ENCODE measurements at places on chromosomes 3 and 15.
A peak's percentile ranks its signal among the peaks of the same experiment; 100 is the strongest.

GRCh38 chr3:122794779-122795673 lies at the start of gene SLC49A4:
TSS of gene SLC49A4 (plus strand) at chr3:122795069. CDS start at chr3:122795193, 124 bp downstream.
- DNase-seq = peak; percentile 44

DNA sequence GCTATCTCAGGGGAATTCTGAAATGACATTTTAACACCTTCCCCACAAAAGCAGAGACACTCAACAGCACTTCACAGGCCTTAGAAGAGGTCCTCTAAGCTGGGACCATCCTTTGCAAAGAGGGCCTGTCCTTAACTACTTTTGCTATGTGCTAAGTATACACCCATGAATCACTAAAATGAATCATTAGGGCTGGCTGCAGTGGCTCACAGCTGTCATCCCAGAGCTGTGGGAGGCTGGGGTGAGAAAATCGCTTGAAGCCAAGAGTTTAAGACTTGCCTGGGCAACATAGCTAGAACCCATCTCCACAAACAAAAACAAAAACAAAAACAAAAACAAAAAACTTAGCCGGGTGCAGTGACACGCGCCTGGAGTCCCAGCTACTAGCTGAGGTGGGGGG lies 53.9 kb upstream of the MELTF start:
- DNase-seq = peak; percentile 37

DNA sequence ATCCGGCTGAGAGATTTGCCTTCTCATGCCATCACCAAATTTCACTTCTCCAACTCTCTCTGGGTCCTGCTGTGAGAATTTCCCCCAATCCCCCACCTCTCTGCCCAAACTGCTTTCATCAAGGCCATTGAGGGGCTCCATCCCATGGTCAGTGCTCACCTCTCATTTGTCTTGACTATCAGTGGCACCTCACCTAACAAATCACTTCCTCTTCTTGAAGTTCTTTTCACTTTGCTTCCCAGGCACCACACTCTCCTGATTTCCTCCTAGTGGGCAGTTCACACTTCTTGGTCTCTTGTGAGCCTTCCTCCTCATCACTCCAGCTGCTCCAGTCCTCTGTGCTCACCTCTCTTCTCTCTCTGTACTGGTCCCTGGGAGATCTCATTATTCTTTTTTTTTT lies 169.6 kb downstream of the OPA1 start:
- no peak for DNase-seq

GRCh38 chr3:10392244-10392643 lies 71.3 kb upstream of the SEC13 start:
- DNase-seq = no peak

DNA sequence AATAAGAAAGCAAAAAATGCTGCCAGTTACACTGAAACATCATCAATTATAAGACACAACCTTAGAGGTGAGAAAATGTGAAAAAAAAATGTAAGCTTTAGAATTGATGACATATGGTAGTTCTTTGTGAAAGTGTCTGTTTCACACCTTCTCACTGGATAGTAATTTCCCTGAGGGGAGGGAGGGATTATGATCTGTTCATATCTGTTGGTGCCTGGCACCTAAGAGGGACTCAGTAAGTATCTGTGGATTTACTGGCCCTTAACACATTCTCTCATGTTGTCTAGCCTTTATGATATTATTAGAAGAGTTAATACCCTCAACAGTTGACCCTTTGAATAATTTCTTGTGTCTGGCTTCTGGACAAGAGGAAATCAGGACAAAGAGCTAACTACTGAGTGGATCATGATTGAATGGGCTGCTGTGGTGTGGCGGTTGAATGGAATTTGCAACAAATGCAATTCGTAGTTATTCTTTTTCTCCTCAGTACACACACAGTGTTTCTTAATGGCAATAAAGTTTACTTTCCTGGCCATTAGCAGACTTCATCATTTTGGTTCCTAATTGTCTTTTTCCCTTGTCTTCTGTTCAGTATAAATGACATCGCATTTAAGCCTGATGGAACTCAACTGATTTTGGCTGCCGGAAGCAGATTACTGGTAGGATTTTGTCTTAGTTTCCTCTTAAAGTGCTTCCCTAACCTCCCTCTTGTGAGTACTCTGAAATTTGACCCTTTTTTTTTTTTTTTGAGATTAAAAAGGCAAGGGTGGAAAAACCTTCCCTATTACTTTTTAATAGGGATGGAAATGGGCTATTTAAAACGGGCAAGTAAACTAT lies 9.5 kb downstream of the IFT122 start:
- DNase-seq = no peak

GRCh38 chr3:39176025-39176714 lies 16.2 kb downstream of the XIRP1 start:
- DNase-seq = no peak

DNA sequence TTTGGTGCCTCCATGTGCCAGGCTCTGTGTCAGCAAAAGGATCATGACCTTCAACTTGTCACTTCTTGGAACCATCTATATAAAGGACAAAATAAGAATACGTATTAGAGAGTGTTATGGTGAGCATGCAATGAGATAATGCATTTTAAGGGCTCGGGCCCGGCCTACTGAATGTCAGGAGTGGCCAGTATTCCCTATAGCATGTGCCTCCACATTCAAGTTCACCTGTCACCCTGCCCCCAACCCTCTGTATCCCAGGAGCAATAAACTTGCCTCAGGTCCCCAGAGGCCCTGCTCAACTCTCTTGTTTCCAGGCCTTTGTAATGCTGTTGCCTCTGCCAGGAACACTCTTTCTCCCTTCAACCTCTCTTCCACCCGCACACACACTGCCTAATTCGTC lies 90.2 kb upstream of the SLC6A11 start:
- DNase-seq = no peak

DNA sequence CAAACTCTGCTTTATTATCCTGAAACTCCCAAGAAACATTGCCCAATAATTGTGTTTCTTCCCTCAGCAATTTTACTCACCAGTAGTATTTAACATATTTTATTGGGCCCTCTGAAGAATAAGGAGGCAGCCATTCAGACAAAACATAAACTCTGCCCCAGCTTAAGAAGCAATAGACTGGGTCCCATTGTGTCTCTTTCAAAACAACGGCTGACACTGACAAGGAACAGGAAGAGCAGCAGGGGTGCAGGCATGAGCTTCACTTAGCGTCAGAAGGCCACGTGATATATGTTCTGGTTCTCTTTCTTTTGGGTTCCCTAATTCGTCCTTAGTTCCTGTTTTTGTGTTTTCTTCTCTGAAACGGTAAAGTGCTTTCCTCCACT lies 242.3 kb downstream of the FHIT start:
- no peak for DNase-seq

DNA sequence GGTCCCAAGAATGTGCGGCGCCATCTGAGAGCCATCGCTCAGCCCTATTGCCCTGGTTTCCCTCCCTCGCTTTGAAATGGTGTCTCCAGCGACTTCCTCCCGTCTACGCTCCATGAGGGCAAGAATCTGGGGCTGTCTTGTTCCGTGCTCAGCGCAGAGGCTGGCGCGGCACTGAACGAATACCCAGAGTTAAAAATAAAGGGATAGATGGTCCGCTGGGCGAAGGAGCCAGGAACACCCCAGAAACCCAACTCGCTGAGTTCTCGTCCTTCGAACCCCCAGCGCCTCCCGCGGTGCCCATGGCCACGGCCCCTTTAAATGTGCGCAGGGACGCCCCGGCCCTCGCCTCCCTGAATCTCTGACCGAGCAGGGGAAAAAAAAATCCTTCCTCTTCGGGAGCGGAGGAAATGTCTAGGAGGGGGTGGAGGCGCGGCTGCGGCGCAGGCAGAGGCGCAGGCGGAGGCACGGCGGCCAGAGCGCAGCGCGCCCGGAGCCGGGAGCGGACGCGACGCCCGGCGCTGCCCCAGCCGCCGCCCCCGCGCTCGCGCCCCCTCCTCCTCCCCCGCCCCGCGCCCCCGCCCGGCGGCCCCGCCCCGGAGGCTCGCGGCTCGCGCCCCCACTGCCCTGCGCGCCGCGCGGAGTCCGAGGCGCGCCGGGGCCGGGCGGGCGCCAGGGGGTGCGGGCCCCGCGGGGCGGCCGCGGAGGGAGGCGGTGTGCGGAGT lies 8.5 kb upstream of the FGD5 start:
- no peak for DNase-seq
